CD4-positive, alpha-beta T cell treated with Interferon alpha-2 for 1 hour (primary cell): ENCODE measurements at places on chromosomes 5 and 9.

- no peak for DNase-seq
Observed at GRCh38 chr9:101467690-101468089, 32.1 kb upstream of the ALDOB start.

GRCh38 chr5:17340379-17340778, 122.9 kb downstream of the BASP1 start:
- no peak for DNase-seq

DNA sequence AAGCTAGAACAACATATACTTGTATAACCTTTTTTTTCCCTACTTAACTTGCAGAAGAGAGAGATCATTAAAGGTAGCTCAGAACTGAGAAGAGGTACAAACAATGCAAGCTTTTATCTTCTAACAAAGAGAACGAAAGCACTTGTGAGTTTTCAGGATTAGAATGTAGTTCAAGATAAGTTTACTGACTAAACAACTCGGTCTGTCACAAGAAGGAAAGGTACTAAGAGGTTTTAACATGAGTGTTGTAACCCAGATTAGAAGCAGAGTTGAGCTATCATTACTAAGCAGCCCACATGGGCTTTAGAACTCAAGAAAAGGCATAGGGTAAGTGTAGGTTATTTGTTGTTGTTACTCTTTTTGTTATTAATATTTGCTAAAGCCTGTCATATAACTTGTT, 25.2 kb downstream of the GIN1 start:
- DNase-seq = no peak

GRCh38 chr5:181203777-181204112, 1.3 kb downstream of the TRIM7 start:
- DNase-seq = no peak

DNA sequence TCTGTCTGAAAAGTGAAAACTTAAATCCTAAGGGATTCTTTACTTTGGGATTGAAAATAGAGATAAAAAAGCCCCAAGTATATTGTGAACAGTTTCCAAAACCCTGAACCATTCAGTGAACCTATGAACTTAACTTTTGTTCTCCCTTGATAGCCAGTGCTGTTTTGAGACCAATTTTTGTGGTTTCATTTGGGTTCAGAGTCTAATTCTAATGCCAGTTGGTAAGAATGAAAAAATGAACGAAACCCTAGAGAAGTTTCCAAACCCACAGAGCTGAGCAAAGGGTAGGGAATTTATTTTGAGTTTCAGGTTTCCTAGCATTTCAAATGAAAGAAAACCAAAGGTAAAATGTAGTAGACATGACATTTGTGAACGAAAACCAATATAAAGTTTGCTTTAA, 1366.8 kb downstream of the EFNA5 start:
- no peak for DNase-seq

DNA sequence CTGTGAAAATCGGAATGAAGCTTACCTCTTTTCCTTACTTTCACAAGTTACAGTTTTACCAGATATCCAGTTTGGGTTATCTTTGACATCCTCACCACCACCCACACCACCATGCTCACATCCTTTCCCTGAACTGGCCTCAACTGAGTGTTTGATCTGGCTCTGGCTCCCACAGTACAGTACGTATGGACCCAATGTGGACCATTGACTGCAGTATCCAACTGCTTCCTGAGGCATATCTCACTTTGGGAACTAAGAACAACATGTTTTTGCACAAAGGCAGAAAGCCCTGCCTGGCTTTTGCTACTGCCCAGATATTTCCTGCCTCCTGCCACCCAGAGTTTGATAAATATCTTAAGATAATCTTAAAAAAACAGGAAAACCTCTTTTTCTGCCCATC, 1232.0 kb upstream of the CDH18 start:
- no peak for DNase-seq

DNA sequence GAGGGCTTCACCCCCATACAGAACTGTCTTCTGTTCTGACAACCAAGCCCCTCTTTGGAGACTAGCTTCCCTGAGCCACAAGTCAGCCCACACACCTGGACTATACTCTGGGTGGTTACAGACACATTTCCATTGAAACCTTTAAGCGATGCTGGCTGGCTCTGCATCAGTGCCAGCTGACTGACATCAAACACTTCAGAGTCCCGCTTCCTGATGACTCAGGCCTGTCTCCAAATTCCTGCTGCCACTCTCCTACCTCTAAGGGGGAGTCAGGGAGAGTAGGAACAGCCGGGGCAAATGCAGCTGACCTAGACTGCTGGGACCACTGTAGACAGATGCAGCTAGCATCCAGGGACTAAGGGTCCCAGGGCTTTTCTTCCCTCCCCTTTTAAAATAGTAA, 59.4 kb downstream of the SIL1 start:
- no peak for DNase-seq

- DNase-seq = no peak
Observed at GRCh38 chr5:122880170-122880689, 34.8 kb downstream of the SNX24 start.

GRCh38 chr9:34227445-34227844, 48.6 kb downstream of the UBAP1 start:
- no peak for DNase-seq

- no peak for DNase-seq
Observed at GRCh38 chr9:128600099-128600498, 47.7 kb downstream of the SPTAN1 start.

DNA sequence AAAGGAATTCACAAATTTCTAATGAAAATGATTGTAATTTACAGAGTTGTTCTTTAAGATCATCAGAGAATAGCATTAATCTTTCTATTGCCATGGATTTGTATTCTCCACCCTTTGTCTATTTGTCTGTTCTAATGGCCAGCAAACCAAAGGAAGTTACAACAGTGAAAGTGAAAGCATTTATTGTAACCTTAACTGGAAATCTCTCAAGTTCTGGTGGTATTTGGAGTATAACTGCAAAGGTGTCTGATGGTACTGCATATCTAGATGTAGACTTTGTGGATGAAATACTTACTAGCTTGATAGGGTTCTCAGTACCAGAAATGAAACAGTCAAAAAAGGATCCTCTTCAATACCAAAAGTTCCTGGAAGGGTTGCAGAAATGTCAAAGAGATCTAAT, 21.7 kb downstream of the RMI1 start:
- DNase-seq = no peak

- no peak for DNase-seq
Observed at GRCh38 chr5:6273090-6273735, 105.1 kb downstream of the MED10 start.

DNA sequence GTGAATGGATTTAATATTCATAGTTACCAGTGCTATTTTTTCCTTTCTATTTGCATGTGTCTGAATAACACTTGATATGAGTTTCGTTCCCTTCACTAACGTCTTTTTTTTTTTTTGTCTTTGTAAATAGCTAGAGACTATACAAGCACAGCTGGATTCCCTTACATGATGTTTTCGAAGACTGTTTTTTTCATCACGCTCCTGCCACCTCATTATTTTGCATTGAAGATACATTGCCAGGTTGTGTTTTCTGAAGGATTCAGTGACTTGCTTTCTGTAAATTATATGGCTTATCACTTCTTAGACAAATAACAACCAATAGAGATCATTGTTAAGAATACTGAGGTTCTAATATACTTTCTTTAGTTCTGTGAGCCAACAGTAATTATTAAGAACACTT, 207.5 kb downstream of the COMMD10 start:
- no peak for DNase-seq

GRCh38 chr5:137191179-137191578, 307.9 kb downstream of the SPOCK1 start:
- no peak for DNase-seq

DNA sequence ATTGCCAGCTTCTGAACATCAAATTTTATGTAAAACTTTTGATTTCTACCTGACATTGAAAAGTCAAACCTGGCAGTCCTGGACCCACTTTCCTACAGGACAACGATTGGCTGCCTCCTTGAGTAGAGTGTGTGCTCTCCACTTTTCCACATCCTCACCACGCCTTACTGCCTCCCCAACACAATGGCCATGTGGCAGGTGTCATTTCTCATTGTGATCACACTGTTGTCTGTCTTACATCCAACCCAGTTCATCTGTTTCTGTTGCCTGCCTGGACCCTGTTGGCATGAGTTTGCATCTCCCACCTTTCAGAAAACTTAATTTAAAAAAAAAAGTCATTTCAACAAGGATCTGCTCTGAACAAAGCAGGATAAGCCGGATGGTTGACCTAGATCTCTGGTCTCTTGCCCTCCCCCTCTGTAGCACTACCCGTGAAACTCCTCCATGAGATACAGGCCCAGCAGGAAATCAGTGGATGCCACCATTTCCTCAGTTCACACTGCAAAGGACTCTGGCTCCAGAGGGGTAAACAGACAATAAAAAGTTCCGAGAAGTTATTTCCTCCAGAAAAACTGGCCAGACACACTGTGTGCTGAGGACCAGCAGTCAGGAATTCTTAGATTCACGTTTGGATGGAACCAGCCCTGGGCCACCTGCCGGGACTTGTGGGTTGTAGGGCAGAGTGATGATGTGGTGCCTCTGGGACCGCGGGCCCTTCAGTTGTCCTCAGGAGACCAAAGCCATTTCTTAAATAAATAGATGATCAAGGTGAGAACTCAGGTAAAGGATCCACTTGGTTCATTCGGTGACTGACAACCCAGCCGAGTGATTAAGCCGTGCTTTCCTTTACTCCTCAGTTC, 48.6 kb downstream of the AMBP start:
- DNase-seq = no peak

GRCh38 chr9:106286249-106286648, 576.7 kb upstream of the ZNF462 start:
- no peak for DNase-seq

DNA sequence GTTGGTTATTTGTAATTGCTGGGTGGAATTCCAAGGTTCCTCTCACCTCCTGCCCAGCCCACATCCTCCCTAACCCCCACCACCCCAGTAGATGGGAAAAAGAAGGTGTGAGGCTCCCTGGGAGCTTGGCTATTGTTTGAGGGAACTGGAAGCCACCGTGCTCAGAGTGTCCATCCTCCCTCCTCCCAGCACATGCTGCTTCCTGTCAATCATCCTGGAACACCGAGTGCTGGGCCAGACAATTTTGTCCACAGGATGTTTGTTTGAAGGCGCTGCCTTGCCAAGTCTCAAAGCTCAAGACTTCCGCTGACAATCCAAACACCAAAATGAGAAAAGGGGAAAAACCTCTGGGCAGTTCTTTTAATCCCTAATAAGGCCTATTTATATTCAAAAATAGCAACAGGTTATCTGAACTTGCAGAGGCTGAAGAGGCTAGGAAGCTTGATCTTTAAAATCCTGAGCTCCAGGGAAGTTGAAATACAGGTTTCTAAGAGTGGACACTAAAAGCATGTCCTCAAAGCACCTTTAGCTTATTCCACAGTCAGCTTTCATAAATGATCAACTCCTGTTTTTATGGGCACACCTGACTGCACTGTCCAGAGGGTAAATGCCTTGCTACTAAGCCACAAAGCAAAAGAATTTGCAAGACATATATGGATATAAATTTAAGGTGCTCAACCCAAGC, 286.7 kb downstream of the NFIB start:
- no peak for DNase-seq

DNA sequence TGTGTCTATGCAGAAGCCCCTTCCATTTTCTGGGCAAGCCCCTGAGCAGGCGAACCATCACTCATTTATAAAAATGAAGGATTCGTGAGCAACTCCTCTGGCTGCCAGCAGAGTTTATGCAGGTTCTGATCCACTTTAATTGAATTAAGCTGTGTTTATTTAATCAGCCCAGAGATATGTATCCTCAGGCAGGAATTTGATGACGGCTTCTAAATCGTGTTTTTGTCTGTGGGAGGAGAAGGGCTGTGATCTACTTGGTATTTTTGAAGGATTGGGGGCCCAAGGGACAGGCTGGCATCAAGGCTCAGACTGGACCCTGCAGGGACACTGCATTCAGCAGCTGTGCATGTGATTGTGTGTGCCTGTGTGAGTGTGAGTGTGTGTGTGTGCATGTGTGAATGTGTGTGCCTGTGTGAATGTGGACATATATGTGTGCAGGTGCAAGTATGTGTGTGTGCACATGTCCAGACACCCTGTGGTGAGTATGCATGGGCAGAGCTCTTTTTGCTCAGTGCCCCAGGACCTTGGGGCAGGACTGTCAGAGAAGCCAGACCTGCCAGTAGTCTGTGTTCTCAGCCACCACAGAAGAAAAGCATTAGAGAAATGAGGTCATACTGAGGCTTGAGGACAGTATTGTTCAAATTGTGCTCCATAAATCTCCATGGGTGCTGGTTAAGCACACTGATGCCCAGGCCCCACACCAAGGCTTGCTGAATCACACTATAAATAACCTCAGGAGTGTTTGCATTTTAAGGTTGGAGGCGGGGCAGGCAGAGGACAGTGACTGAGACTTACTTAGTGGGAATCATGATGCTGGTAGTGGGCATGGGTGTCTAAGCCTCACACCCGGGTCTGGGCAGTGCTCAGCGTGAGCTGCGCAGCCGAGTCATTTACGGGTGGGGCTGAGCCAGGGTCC, 164.0 kb downstream of the CARTPT start:
- DNase-seq = no peak

GRCh38 chr9:92638621-92639101, 31.3 kb downstream of the IPPK start:
- DNase-seq = no peak

- DNase-seq = peak; percentile 53
Observed at GRCh38 chr9:129482521-129483414, 138.1 kb downstream of the C9orf50 start.

DNA sequence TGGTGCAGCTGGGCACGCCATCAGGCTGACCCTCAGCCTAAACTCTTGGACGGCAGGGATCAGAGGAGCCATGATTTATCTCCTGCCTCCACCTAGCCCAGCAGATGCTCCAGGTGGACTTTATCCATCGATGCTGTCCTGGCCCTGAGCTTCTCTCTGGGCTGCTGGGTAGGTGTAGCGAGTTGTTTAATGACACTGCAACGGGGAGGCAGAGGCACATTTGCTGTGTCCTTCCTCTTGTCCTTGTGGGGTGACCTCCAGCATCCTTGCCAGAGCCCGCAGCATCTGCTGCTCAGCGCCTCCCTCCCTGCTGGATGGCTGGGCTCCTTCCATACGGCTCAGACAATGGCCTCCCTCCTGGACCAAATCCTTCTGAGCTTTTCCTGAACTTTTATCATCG, 103.1 kb upstream of the IRX4 start:
- no peak for DNase-seq

- DNase-seq = no peak
Observed at GRCh38 chr5:159658266-159658925, 257.9 kb upstream of the ADRA1B start.

DNA sequence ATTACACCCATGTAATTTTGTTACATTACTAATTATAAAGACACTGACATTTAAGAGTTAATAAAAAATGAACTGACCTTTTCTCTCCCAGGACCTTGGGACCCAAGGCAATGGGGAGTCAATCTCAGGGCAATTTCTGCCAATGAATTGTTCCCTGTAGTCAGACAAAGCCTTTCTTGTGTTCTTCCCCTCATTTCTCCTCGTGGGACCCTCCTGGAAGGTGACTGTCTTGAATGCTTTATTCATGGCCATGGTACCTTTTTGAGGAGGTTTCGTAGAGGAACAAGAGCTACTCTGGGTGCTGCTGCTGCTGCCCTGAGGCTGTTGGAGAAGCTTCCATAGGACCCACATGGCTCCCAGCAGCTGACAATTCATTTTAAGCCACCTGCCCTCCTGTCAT, 190.3 kb downstream of the SNX18 start:
- no peak for DNase-seq
